ENCODE measurements at places on chromosomes 12 and 14.
A peak's percentile ranks its signal among the peaks of the same experiment; 100 is the strongest.

GRCh38 chr12:9039397-9039977 is 50.1 kb downstream of the KLRG1 start:
- peak; percentile 7 for DNase-seq

DNA sequence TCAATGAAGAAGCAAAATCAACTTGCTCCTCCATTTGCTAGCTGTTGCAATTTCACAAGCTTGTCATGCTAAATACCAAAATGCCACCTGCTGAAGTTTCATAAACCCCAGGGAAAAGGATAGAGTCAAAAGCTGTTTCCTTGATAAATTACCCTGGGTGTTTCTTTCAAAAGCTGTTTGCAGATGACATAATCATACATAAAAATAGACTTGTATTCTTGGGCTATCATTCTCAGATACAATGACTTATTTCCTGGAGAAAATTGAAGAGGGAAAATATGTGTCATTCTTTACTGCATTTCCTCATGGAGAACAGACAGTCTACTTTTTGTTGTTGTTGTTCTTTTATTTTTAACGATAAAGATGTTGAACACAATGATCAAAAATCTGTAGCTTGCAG is 119.2 kb downstream of the GALC start:
- DNase-seq: no peak

GRCh38 chr12:47900131-47901062 is 4.4 kb downstream of the VDR start:
- DNase-seq: peak; percentile 19

DNA sequence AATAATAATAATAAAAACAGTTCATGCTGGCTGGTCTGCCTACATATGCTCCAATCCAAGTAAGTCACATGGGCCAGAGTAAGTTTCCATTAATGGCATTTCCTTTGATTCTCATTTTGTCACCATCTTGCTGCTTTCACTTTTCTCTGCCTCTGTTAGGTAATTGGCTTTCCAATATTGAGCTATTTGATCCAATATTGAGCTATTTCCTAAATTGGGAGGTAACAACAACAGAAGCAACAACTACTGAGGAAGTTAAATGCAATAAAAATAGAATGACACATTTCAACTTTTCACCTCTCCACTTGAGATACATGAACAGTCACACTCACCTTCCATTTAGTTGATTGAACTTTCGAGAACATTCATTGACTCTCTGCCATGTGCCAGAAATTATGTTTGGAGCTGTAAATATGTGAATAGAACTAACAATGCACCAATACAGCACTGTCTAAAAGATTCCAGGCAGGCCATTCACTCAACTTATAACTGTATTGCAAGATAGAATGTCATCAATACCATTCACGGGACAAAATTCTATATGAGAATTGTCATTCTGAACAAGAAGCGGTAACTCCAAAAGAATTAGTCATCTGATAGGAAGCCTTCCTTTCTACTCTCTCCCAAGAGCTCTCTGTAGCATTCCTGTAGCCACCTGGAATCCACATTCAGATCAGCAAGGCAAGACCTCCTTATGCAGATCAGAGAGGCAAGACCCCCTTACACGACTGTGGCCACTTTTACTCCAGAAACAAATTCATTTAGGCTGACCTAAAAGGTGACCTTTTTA is 136.4 kb downstream of the PHLDA1 start:
- no peak for DNase-seq

GRCh38 chr14:104805941-104806624 is 5.2 kb downstream of the ZBTB42 start:
- DNase-seq: no peak

DNA sequence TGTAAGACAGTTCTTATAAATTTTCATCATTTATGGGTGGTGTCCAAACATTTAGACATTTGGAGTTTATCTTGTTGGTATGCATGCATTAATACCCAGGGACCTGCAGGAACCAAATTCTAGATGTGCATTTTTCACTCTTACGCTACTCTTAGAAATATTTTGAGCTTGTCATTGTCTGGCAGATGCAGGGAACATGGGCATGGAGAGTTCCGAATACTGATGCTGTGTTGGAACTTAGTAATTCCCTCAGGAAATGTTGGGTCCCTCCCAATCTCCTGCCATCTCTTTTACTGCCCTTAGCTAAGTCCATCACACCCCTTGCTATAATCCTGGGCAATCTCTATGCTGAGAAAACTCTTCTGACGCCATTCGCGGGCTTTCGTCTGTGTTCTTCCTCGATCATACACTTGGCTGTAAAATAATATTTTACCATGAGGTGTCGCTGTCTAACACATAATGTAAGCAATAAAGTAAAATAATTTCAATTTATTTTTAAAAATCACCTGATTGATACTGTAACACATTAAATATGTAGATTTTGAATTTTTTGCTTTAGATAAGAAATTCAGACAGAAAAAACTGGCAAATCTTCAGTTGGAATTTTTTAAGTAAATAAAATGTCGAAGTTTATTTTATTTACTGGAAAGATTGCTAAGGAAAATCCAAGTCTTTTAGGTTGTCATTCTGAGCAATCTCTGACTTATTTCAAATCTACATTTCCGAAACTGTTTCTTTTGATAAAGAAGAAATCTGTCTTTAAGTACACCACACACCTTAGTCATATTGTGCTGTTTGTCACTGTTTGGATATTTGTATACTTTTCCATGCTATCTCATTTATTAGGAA is 304.1 kb upstream of the SSTR1 start:
- peak; percentile 3 for DNase-seq

DNA sequence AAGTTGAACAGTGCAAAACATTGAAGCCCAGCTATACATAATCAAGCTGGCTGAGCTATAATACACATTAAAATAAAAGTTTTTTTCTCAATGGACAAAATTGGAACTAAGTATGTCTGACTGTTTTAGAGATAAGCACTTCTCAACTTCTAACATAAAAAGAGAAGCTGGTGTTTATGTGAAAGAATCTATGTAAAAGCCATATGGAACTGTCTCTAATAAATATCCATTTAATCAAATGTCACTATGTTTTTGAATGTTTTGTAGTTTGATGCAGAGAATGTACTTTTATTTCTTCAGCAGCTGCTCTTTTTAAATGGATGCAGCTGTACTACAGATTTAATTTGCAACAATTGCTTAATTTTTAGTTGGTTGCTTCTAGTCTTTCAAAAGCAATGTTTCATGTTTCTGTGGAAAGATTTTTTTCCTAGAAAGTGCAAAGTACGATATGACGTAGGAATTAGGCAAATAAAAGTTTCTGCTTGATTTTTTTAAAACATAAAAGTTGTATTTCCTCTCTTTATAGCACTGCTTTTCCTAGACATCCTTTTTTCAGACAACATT is 114.2 kb downstream of the PDE3A start:
- no peak for DNase-seq

DNA sequence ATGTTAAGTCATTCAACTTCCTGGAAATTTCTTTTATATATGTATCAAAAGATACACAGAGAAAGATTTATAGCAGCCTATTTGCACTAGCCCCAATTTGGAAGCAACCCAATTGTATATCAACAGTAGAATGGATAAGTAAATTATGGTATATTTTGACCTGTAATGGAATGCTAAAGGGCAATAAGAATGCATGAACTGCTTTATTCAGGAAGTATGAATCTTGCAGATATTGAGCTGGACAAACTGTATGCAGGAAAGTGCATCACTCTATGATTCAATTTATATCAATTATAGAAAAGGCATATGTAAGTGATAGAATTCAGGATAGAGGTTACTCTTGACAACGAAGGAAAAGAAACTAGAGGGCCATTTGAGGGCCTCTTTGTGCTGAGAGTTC is 913.1 kb upstream of the FBXO33 start:
- no peak for DNase-seq

- DNase-seq: no peak
Observed at GRCh38 chr12:82375201-82375600, 16.9 kb downstream of the METTL25 start.

DNA sequence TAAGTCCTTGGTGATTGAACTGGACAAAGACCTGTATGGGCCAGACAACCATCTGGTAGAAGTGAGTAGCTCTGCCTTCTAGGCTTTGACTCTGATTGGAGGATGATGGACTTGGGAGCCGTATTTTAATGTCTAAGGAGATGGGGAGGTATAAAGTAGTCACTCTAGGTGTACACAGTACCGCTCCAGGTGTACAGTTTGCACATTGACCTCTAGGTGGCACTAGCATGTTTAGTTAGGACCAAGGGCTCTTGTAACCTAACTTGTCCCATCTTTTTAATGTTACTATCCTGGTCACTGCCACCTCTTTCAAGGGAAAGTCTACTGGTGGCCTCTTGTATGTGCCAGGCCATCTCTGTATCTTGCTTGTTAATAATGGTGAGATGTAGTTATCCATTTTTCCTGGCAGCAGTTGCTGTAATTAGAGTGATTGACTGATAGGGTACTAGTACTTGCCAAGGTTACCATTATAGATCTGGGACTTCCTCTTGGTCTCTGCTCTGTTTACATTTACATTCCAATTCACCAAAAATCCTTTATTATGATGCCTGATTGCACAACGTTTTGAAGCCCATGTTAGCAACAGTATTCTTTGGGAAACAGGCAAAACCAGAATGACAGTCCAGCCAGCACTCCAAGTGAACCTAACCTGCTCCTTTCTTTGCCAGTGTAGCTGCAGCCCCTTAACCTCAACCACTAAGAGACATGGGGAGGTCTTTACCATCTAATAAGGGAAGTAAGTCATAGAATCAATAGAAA is 3.6 kb downstream of the SMARCD1 start:
- DNase-seq: peak; percentile 45

GRCh38 chr14:30015489-30015888 is 87.8 kb upstream of the PRKD1 start:
- DNase-seq: no peak

DNA sequence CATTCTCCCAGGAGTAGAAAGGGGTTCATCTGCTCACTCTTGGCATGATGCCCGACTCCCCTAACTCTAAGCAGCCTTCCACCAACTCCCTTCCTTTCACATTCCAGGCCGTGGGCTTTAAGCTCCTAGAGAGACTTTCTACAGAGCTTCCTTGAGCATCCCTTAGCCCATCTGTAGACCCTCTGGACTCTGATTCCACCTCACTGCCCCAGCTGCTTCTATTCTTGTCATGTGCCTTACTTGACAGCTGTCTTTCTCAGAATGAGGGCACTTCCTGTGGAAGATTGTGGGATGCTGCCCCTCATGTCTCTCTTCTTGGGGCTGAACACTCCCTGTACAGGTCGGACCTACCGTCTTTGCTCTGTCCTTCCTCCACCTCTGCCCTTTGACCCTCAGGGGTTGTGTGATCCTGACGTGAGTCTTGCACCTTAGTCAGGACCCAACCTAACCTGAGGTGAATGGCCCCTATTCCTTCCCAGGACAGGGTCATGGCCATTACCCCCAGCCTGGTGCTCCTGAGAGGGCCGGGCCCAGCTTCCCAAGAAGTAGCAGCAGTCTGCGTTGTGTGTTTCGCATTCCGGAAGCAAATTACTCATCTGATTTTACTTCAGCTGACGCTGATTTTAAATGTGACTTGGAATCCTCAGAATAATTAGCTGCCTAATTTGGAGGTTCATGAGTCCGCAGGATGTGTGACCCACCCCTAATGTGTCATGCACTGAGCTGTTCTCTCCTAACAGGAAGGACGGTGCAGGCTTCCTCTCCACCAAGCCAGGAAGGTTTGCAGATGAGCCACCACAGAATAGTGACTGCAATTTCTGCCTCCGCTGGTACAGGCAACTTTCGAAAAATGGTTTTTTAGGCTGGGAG is 2.7 kb upstream of the GALNT6 start:
- no peak for DNase-seq

DNA sequence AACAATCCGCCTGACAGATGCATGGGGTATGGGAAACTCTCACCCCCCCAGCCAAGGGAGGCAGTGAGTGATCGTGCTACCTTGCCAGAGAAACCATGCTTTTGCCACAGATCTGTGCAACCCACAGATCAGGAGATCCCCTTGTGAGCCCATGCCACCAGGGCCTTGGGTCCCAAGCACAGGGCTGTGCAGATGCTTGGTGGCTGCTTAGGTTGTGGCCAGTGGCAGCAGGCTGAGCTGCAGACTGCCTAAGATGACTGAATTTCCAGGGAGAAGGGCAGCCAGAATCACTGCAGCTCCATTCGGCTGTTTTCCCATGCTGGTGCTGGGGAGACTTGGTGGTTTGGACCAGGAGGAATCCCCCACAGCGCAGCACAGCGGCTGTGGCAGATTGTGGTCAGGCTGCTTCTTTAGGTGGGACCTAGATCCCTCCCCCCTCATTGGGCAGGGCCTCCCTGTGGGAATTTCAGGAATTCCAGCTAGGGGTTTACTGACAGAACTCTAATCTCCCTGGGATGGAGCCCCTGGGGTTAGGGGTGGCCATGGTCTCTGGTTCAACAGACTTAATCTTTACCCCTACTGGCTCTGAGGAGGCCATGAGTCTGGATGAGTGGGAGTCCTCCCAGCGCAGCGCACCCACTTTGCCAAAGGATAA is 264.6 kb upstream of the DAAM1 start:
- DNase-seq: no peak

DNA sequence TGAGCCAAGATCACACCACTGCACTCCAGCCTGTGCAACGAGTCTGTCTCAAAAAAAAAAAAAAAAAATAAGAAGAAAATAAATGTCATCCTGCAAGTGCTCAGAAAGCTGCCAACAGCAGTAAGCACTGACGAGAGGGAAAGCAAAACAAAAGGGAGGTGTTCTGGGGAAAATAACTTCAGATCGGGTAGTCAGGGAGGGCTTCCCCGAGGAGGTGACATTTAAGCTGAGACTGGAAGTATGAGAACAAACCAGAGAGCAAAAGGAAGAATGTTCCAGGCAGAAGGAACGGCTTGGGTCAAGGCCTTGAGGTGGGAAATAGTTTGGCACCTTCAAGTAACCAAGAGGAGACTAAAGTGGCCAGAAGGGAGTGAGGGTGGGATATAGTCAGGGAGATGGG is 4.7 kb upstream of the FAM222A start:
- no peak for DNase-seq

DNA sequence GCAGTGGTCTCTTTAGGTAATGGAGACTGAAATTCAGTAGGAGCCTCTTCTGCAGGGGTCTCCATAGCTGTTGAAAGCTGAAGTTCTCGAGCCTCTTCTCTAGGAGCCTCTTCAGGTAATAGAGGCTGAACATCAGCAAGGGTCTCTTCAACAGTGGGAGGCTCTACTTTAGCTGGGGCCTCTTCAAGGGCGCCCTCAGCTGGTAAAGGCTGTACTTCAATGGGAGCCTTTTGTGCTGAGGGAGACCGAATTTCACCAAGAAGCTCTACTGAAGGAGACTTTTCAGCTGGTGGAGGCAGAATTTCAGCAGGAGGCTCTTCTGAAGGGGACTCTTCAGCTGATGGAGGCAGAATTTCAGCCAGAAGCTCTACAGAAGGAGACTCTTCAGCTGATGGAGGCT is 1.5 kb downstream of the FSCB start:
- no peak for DNase-seq

- DNase-seq: no peak
Observed at GRCh38 chr12:1842905-1843640, 22.7 kb downstream of the LRTM2 start.

- DNase-seq: no peak
Observed at GRCh38 chr12:87870061-87870460, 159.1 kb downstream of the C12orf50 start.
